ENCODE measurements at places on chromosomes 4 and X. TPM values are rescaled to one million over a fixed set of nuclear protein-coding genes. Genes with fewer than 3 reads are reported as not detected.

- no peak for DNase-seq
Observed at GRCh38 chrX:47232197-47232802, 509 bp upstream of the USP11 start.

PITX2 gene
- total RNA-seq = not detected

- DNase-seq = no peak
Observed at GRCh38 chrX:120457766-120458180, 11.3 kb downstream of the LAMP2 start.

- no peak for DNase-seq
Observed at GRCh38 chr4:15416357-15417232, 11.2 kb upstream of the C1QTNF7 start.

SEL1L3 gene
- total RNA-seq = 69.2 TPM

MAGEH1 gene
- total RNA-seq = 27.2 TPM

- no peak for DNase-seq
Observed at GRCh38 chrX:118153270-118153669, 36.7 kb upstream of the KLHL13 start.

All from upper lobe of right lung (tissue), 1 donor.